NCI-H510A treated with DMSO at 0.1 percent for 48 hours (cell line): ENCODE measurements at places on chromosomes 12 and 14.

GRCh38 chr12:50192908-50193307 lies 25.7 kb upstream of the CERS5 start:
- no peak for DNase-seq

DNA sequence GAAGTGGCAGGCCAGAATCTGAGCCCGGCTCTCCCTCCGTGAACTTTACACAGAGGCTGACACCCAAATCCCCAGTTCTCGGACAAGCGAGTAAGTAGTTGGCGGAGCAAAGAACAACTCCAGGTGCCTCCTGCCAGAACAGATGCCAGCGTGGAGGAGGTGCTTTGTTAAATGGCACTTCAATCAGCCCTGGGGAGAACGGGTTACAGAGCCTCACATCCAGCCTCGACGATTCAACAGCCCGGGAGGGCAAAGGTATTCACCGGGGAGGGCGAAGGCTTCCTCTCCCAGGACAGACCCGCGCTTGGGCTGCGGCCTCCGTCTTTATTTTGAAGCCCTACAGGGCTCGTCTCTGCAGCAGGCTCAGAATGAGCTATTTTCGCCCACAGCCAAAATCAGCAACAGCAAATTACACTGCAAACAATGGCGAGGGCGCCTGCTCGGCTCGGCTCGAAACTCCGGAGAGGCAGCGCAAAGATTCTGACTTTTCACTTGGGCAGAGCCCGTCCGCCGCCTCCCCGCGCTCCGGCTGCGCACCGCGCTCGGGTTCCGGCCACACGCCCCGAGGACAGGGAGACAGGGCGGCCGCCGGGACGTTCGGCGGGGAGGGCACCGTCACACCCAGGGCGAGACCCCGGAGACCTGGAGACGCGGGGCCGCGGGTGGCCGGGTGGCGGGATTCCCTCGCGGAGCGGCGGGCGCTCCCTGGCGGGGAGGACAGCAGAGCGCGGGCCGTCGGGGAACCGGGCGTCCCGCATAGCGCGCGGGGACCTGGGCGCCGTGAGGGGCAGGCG lies 811 bp downstream of the TMCC3 start:
- peak; percentile 24 for DNase-seq

DNA sequence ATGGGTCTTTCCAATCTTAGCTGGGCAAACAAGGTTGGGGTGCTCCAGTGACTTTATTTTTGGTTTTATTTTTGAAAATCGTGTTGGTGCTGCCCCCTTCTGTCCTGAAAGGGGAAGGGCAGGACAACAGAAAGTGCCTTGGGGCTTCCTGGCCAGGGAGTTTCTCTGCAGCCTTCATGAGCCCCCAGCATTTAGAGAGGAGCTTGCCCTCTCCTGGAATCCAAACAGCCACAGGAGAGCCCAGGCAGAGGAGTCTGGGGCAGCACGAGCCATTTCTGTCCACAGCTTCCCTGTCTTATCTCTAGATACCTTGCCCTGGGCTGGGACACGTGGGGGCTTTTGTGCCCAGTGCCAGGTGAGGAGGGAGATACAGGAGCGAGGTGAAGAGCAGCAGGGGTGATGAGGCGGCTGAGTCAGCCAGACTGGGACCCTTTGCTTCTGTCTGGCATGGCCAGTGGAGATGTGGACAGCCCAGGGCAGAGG lies 4.4 kb upstream of the C1RL start:
- no peak for DNase-seq

GRCh38 chr12:105205322-105206048 lies 30.5 kb downstream of the APPL2 start:
- peak; percentile 91 for DNase-seq

GRCh38 chr14:101527987-101528386 lies 33.3 kb upstream of the DIO3 start:
- no peak for DNase-seq

DNA sequence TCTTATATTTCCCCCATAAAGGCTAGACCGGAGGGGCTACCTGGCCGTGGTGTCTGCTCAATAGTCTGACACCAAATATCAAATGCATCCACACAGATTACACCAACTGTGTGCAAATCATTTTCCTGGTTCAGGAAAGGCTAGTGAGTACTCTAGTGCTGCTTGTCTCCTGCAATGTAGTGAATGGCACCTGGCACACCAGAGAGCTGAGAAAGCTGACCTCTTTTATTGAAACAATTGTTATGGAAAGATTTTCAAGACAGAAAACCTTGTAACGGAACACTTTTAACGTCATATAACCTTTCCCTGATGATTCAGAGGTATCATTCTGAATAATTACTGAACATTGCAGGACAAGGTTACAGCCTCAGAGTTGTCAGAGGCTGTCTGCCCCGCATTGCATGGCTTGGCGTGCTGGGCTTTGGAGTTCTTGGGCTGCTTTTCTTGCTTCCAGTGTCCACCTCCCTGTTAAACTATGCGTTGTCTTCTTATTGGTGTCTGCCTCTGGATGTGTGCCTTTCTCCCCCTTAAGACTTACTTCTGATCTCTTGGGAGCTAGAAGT lies 40.7 kb upstream of the HDAC7 start:
- no peak for DNase-seq

DNA sequence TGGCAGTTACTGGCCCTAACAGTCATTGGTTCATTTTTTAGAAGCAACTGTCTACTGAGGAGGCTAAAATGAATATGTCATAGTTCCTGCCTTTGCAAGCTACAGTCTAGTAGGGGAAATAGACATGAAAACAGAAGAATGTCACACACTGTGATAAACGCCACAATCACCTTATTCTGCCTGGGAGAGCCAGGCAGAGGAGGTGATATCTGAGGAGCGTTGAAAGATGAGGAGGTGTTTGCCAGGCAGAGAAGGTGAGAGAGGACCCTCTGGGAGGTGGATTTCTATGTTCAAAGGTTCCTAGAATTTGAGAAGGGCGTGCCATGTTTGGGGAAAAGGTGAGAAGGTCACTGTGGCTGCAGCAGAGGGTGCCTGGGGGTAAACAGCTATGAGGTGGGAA lies 185.7 kb downstream of the PAX9 start:
- DNase-seq, result no peak

DNA sequence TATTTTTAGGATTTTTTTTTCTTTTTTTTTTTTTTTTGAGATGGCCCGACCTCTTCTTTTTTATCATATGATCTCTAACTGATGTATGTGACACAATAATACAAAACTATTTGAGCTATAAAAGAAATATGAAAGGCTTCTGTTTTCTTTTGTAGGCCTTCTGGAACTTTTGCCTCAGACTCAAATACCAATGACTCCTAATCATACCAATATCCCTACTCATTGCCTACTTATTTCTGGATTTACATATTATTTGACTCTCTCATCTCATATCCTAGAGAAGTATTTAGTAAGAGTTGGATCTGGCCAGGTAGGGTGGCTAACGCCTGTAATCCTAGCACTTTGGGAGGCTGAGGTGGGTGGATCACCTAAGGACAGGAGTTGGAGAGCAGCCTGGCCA lies 12.7 kb upstream of the WDR89 start:
- DNase-seq, result no peak

- DNase-seq, result no peak
Observed at GRCh38 chr12:78086553-78087362, 256.1 kb downstream of the NAV3 start.

GRCh38 chr12:55188974-55189556 lies 31.8 kb upstream of the OR10A7 start:
- peak; percentile 91 for DNase-seq

DNA sequence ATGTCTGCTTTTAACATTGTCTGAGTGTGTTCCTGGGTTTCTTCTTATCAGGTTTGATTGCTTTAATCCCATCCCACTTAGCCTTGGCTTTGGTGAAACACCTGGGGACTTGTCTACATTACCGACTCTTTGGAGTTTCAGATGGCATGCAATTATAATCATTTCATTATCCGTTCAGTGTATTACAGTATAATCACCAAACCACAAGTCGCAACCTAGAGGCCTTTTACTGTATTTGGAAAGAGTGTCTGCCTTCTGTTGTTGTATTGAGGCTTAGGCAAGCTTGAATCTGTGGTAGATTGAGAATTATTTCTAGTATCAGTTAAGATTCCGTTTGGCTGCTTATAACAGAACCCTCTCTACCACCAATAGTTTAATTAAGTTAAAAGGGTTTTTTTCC lies 103.9 kb downstream of the TGFB3 start:
- DNase-seq, result no peak

DNA sequence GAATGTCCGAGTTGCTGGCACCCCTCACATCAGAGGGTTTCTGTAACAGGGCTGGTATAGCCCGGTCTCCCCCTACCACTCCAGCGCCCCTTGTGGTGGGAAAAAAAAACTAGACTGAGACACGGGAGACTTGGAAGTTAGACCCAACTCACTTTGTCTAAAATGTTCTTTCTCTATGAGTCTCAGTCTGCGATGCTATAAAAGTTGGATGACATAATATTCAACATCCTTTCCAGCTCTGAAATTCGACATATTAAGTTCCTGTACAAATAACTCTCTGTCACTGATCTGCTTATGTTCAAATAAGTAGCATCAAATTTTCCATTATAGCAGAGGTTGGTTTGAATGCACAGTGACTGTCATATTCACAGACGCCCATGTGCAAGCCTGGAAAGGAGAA lies 25.7 kb upstream of the TC2N start:
- peak; percentile 22 for DNase-seq

GRCh38 chr12:22044391-22044790 lies 1.6 kb upstream of the CMAS start:
- DNase-seq, result no peak

DNA sequence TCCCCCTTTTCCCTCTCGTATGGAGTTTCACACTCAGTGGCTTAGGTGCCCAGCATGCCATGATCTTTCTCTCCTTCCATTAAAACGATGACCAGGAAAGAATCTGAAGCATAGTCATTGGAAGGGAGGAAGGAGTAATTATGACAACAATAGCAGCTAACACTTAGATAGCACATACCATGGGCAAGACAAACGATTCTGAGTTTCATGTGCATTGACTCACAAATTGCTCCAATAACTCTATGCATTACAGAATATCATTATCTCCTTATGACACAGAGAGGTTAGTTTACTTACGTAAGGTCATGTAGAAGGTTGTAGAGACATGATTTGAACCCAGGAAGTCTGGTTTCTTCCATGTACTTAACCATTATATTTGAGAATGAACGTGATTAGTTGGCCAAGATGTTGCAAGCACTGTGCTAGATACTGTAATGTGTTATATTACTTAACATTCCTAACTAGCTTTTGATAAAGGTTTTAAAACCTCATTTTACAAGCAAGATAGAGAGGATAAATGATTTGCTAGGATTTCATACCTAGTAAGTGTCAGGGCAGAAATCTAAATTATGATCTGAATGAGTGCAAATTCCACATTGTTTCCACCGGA lies 162.4 kb downstream of the CAND1 start:
- DNase-seq, result no peak

DNA sequence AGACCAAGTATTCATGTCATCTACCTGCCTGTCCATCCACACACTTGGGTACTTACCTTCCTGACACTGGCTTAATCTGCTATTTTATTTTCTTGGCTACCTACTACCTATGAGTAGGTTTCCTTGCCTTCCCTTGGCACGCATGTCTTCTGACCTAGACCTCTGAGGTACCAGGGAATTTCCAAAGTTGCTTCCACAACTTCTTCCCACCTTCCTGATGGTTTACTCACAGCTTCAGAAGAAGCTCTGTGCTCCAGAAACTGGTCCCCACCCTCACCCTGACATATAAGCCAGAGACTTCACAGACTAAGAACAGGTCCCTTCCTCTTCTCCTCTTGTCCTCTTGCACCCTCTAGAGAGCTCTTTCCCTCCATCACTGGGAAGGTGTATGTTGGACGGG lies 35.7 kb upstream of the DDX11 start:
- no peak for DNase-seq

DNA sequence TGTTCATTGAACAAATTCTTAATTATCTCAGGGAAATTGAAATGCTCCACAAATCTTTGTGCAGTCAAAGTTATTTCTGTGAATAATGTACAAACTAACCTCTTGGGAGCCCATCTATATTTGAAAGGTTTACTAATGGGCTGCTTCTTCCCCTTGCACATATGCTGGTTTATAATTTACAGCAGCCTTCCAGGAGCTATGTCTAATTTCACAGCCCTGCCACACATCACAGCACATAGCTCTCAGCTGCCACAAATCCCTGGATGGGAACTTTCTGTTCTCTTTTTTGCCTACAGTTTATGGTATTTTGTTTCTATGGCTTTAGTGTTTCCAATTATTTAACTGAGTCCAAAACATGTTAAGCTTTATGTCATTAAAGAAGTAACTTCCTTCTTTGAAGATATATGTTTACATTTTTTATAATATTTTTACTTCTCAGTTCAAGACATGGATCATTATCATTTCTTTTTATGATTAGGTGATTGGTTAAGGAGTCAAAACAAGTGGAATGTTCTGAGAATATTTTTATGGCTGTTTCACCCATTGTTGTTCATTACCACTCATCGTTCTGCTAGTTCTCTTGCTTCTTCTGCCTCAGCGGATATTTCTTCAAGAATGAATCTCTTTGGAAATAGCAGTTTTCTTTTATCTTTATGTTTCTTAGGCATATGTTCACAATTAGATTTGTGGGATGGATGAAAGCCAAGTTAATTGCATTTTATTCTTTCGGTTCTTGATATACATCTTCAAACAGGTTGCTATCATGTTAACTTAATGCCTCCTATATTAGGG lies 475.6 kb upstream of the MIS18BP1 start:
- no peak for DNase-seq

DNA sequence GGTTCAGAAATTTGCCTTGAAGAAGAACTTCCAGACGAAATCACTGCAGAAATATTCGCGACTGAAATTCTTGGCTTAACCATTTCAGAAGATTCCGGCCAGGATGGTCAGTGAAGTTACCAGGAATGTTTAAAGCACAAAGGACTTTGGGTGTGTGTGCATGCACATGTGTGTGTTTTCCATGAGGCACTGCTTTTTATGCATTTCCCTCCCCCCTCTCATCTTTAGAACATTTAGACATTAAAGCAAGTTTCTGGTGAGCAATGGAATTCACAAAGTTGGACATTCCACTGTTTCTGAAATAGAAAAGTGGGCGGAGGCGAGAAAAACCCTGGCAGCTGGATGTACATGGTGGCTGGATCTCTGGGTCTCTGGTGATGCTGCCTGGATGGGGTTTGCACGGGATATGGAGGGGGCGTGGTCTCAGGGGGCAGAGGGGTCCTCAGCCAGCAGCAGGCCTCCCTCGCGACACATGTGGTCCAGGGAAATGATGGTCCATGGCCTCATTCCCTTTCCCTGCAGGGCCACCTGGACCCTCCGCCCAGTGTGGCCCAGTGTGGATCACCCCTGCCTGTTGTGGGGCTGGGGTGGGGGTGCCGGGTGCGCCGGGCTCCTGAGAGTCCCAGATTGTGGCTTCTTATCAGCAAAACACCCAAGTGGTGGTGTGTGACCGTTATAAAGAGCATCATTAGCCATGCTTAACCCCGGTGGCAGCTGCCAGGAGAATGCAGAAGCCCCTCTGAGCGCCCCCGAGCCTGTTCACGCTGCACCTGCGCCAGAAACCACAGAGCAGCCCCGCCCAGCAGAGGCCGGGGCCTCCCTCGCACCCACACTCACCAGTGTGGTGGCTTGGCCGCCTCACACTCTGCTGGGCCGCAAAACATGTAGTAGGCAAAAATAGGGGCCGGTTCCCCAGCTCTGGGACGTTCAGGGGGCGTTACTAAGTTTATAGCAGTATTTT lies 17.8 kb upstream of the BCL7A start:
- no peak for DNase-seq

GRCh38 chr14:96349286-96350075 lies 13.7 kb downstream of the ATG2B start:
- DNase-seq, result no peak
